ENCODE measurements at places on chromosomes 11 and 22.

DNA sequence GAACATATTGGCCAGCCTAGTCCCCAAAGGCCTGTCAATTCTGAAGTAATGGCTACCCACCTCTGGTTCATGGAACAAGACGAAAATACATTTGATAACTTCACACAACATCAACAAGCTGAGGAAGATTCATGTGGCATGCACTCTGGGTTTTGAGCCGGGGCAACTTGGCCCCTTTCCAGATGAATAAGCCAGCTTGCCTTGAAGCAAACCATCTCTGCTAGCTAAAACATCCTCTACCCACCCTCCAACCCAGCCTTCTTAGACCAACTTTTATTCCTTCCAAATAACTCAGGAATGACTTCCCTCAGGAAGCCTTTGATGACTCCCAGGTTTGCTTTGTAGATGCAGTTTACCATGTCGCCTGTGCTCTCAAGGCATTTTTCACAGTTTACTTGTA lies 94.4 kb downstream of the SLC1A2 start:
- DNase-seq = no peak

DNA sequence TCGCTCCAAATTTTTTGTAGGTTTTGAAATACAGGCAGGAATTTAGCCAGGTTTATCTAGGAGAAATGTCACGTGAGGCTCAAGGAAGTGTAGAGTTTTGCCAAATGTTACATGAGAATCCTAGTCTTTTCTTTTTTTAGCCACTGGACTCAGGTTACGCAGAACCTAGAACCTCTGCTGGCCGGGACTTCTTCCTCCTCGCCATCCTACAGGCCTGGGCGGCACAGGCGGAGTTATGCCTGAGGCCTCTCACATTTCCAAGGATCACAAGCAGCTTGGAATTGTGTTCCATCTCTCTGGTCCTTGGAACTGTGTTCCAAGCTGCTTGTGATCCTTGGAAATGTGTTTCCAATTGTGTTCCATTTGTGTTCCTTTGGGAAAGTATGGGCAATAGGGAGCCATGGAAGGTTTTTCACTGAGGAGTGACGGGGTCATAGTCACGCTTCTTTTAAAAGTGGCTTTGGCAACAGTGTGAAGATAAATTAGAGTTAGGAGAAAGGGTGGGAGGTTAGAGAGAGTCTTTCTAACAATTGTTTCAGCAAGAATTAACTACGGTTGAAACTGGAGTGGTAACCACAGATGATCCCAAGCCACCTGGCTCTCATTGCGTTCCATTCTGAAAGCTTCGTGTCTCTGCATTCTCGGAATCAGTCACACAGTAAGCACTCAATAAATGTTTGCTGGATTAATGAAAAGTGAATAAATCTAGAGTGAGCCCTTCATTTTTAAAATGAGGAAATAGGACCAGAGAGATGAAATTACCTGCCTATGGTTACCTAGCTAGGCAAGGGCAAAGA lies 12.5 kb upstream of the POU2AF1 start:
- no peak for DNase-seq

- DNase-seq = no peak
Measured at GRCh38 chr22:46773076-46773475, 10.6 kb downstream of the TBC1D22A start.

GRCh38 chr11:8532475-8532874 lies 61.6 kb downstream of the STK33 start:
- DNase-seq = no peak

- DNase-seq = no peak
Measured at GRCh38 chr11:13098616-13099289, 89.6 kb downstream of the RASSF10 start.

- no peak for DNase-seq
Measured at GRCh38 chr11:6414874-6415328, 4.0 kb downstream of the APBB1 start.

GRCh38 chr11:102420547-102420946 lies 32.0 kb downstream of the TMEM123 start:
- no peak for DNase-seq

- no peak for DNase-seq
Measured at GRCh38 chr11:75193711-75194110, 42.8 kb downstream of the SLCO2B1 start.

GRCh38 chr22:34760276-34761008 lies 305.5 kb upstream of the ISX start:
- DNase-seq = no peak

DNA sequence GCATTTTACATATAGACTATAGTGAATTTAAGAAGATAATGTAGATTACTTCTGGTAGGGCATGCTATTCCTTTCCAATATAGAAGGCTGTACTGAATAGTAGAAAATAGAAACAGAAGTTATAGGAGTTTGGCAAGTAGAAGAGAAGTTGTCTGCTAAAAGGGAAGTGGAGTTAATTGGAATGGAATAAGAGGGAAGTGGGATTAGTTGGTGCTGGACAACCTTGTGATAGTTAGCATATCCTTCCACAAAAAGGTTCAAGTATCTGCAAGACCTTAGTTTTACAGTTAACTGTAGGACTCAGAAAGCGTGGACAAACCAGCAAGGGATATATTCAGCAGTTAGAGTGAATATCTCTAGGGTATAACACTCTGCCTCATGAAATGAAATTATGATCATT lies 185.5 kb downstream of the SWAP70 start:
- DNase-seq = no peak

DNA sequence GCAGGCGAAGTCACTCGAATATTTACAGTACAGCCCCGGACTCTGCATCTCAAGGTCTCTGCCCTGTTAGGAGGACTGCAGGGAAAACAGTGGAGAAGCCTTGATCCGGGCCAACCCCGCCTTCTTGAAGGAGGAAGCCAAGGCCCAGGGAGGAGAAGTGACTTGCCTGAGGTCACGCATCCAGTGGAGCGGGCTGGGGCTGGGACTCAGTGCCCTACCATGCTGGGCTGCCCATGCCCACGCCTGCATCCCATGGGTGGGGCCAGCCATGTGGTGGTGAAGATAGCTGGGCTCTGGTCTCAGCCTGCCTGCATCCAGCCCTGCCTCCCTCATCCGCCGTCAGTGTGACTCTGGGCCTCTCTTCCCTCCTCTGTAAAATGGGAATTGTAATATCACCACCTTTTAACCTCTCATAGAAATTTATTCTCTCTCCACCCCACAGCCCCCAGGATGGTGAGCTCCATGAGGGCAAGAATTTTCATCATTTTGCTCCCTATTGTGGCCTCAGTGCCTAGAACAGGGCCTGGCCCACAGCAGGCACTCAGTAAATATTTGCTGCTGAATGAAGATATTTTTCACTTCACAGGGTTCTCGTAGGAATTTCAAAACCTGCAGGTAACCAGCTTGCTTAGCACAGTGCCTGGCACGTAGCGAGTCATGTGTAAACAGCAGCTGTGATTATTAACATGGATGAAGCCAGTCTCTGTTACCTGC lies 57.3 kb downstream of the OTOG start:
- DNase-seq = no peak

DNA sequence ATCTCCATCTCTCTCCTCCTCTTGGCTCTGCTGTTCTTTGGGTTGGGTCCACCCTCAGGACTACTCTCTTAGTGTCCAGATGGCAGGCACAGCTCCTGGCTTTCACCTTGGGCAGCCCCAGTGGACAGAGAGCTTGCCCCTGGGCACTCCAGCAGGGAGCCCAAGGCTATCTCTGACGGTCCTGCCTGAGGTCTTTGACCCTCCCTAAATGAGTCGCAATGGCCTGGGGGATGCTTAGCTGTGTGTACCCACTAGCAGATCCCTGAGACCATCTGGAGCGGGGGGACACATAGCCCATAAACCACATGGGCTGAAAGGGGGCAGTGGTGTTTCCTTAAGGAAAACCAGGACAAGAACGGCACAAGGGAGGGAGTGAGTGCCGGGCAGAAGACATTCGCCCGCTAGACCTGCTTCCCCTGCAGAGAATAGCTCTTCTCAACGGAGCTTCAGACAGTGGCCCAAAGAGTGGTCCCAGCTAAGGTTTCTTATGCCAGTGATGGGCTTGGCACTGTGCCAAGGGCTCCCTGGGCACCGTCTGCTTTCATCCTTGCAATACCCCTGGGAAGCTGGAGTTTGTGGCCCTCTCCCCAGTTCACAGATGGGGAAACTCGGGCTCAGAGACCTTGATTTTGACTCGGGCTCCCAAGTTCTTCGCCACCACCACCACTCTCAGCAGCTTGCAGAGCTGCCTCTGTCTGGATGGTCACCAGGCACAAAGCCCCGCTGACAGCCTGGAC lies 53.9 kb upstream of the ANO1 start:
- DNase-seq = no peak

DNA sequence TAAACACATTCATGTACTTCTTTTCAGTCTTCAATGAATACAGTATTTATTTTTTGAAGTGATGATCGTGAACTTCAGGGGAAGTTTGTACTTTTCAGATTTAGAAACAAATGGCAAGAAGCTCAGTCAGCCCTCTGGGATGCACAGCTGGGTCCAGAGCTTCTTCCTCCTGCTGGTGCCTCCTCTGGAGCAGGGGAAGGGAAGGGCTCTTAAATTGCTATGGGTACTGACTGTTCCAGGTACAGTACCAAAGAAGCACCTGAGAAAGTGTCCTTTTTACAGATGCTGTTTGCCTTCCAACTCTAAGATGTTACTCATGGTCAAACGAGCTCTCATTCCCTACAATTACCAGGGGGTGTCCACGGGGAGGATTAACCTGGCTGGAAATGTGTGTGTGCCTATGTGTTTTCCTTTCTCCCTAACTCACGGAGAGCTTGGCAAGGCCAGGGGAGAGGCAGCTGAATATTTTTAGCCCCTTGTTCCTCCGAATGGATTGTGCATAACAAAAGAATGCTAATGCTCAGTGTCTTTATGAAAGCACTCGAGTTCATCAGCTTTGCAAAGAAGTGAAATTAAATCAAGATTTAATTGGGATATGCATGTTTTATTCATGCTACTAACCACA lies 313.7 kb upstream of the CADM1 start:
- DNase-seq = no peak

- no peak for DNase-seq
Measured at GRCh38 chr11:132024587-132025295, 654.3 kb downstream of the NTM start.

DNA sequence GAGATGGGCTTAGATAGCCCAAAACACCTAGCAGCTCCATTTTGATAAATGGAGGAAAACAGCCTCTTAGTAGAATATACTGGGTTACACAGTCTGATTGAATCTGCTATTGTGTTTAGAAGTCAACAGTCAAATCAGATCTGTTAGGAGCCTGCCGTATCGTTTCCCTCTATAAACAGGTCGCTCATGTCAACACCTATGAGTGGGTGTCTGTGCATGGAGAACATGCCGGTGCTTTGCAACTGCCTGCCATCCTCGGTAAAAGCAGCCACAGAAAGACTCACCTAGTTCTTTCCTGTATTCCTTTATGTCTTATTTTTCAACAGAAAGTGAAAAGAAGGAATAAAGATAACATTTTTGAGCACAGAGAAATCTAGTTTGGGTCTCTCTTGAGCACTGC lies 99.4 kb downstream of the ETS1 start:
- no peak for DNase-seq

DNA sequence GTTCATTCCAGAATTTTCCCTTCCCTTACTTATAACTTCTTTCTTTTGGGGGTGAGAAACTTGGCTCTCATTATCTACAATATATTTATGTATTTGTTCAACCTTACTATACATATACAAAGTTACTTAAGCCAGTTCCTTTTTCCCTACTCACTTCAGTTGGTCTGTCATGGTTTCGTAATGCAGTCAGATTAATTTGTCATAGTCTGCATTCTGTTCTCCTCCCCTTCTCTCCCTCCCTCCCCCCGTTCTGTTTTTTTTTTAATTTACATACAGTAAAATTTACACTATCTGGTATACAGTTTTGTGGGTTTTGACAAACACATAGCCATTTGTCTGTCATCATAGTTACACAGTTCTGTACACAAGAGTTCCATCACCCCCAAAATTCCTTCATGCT lies 71.8 kb upstream of the ADORA2A start:
- DNase-seq = no peak

DNA sequence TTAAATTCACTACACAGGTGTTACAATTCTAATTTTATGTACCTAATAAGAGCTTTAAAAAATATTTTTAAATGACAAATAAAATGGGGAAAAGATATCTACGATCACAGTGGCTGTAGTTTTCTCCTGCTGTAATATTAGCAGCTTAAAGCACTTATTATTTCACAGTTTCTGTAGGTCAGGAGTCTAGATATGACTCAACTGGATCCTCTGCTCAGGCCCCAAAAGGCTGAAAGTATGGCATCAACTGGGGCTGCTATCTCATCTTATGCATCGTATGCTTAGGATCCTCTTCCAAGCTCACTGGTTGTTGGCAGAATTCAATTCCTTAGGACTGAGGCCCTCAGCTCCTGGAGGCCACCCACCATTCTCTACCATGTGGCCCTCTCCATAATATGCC lies 12.8 kb downstream of the FBXO3 start:
- no peak for DNase-seq

DNA sequence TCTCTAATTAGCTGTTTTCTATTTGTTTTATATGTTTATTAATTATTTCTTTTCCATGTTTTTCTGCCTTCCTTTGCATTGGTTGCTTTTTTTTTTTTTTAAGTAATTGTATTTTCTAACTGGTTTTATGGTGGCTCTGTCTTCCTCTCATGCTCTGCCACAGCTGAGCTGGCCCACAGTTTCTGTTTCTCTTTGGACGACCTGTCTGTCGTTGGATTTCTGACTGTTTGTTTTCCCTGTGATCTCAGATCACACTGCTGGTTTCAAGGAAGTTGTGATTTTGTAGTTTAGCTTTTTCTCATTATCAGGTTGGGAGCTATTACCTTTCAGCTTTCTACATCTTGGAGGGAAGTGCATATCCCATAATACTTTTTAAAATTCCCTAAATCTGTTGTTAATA lies 15.9 kb upstream of the OR6M1 start:
- no peak for DNase-seq

DNA sequence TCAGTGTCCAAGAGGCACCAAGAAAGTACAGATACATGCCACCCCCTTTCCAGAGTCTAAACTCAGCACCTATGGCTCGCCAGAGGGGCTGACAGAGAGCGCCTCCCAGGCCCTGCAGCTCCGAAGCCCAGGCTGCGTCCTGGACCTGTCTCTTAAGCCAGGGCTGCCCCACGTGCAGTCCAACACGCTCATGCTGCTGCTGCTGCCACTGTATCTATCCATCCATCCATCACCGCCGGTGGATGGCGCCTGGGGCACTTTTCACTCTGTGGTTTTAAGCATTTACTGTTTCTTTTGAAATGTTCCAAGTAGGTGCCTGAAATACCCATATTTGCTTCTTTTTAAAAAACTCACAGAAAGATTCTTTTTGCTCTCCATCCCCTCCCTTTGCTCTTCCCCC lies 41.8 kb downstream of the MACROD1 start:
- no peak for DNase-seq

Measured in NCI-H524 treated with DMSO at 0.1 percent for 48 hours (cell line).